ENCODE measurements at places on chromosomes 6 and 20. TPM values are rescaled to one million over a fixed set of nuclear protein-coding genes. Genes with fewer than 3 reads are reported as not detected.

DNA sequence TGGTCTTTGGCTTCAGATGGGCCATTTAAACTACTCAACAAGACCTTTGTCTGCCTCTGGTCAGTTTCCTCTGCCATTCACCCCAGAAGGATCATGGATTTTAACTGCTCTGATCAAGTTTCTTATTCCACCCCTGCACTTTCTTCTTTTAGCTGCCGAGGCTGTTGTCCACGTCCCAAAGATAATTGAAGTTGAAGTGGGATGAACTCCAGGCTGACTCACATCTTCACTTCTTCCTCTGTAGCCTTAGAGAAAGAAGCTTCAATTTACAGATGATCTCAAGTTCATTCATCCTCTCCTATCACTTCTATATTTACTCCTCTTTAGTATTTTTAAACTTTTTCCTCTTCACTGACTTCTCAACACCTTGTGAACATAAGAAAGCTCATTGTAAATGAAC lies 651.6 kb downstream of the UTRN start:
- peaks cover 4% of the 10 kb centered on the region for H3K27me3 ChIP-seq
- H3K4me1 ChIP-seq = no peaks in the 10 kb centered on the region
- no peak overlapping the region for H3K27ac ChIP-seq
- peaks cover 3% of the 10 kb centered on the region for H3K36me3 ChIP-seq

- H3K27ac ChIP-seq = no peak overlapping the region
- no peak overlapping the region for H3K4me3 ChIP-seq
- peaks cover 2% of the 10 kb centered on the region for H3K27me3 ChIP-seq
- H3K36me3 ChIP-seq = no peaks in the 10 kb centered on the region
These were observed 13.2 kb downstream of the CCN2 start for GRCh38 chr6:131937703-131938631.

DNA sequence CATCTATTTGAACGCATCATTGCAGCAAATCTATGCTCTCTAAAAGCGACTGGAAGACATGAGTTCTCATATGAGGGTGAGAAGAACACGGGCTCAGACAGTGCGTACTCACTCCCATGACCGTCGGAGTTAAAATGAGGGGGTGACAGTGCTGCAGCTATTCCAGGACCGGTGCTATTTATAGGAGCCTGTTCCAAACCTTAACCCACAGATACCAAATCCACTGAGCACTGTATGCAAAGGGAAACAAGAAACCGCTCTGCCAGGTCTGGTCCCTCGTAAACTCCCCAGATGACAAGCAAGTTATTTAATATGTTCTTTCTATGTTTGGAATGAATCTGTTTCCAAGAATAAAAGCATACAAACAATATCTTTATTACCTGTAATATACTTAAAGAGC lies 22.9 kb downstream of the PPP1R3G start:
- no peak overlapping the region for H3K27ac ChIP-seq
- no peaks in the 10 kb centered on the region for H3K36me3 ChIP-seq
- H3K4me3 ChIP-seq = no peak overlapping the region
- no peak for DNase-seq

GRCh38 chr6:116030770-116031169 lies 29.9 kb downstream of the FRK start:
- peaks cover 9% of the 10 kb centered on the region for H3K27me3 ChIP-seq
- H3K36me3 ChIP-seq = no peaks in the 10 kb centered on the region
- DNase-seq = no peak
- no peak overlapping the region for H3K27ac ChIP-seq
- no peak overlapping the region for H3K4me3 ChIP-seq

GRCh38 chr6:53014063-53014462 lies 19.0 kb upstream of the GSTA4 start:
- no peaks in the 10 kb centered on the region for H3K27me3 ChIP-seq
- no peak overlapping the region for H3K27ac ChIP-seq
- peaks cover 13% of the 10 kb centered on the region for H3K36me3 ChIP-seq
- DNase-seq = no peak

DNA sequence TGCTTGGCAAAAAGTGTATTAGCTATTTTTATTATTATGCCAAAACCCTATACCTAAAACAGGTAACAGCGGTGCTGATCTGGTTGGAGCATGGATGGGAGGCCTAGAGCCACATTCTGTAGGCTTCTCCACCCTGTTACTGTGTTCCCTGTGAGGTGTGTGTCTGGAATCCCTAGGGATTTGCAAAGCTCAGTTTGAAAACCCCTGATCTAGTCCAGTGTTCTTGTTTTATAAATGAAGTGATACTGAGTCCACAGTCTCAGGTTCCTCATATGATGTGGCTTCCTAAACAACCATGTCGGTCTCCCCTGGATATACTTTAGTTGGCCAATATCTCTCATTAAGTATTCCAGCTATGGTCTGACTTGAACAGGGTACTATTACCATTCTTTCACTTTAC lies 16.3 kb downstream of the ACSS2 start:
- H3K27me3 ChIP-seq = no peaks in the 10 kb centered on the region
- H3K27ac ChIP-seq = no peak overlapping the region
- peaks cover 13% of the 10 kb centered on the region for H3K36me3 ChIP-seq
- no peak for DNase-seq
- peaks cover 35% of the 10 kb centered on the region for H3K4me1 ChIP-seq
- no peak overlapping the region for H3K4me3 ChIP-seq

- H3K27ac ChIP-seq = no peak overlapping the region
- no peak overlapping the region for H3K4me3 ChIP-seq
- no peaks in the 10 kb centered on the region for H3K36me3 ChIP-seq
- H3K27me3 ChIP-seq = no peaks in the 10 kb centered on the region
- DNase-seq = no peak
- H3K4me1 ChIP-seq = no peaks in the 10 kb centered on the region
These were observed 101.0 kb upstream of the NXT1 start for GRCh38 chr20:23249541-23249940.

GRCh38 chr6:69368613-69369012 lies 428.2 kb downstream of the LMBRD1 start:
- H3K4me3 ChIP-seq = no peak overlapping the region
- H3K27me3 ChIP-seq = no peaks in the 10 kb centered on the region
- no peaks in the 10 kb centered on the region for H3K4me1 ChIP-seq
- H3K27ac ChIP-seq = no peak overlapping the region
- DNase-seq = no peak
- no peaks in the 10 kb centered on the region for H3K36me3 ChIP-seq

DNA sequence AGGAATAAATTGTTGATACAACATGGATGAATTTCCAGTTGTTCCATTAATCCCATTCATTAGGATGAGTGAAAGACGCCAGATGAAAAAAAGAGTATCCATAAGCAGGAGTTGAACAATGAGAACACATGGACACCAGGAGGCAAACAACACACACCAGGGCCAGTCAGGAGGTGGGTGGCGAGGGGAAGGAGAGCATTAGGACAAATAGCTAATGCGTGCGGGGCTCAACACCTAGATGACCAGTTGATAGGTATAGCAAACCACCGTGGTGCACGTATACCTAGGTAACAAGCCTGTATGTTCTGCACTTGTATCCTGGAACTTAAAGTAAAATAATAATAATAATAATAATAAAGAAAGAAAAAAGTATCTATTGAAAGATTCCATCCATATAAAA lies 11.1 kb downstream of the PCED1A start:
- peaks cover 2% of the 10 kb centered on the region for H3K36me3 ChIP-seq
- no peak overlapping the region for H3K4me3 ChIP-seq
- H3K27me3 ChIP-seq = peaks cover 43% of the 10 kb centered on the region
- H3K4me1 ChIP-seq = peaks cover 20% of the 10 kb centered on the region

- no peaks in the 10 kb centered on the region for H3K36me3 ChIP-seq
- H3K27me3 ChIP-seq = peaks cover 38% of the 10 kb centered on the region
- peak; percentile 14 for DNase-seq
- H3K4me1 ChIP-seq = no peaks in the 10 kb centered on the region
- H3K27ac ChIP-seq = no peak overlapping the region
- no peak overlapping the region for H3K4me3 ChIP-seq
These were observed 63.8 kb upstream of the GPR31 start for GRCh38 chr6:167221400-167222201.

DNA sequence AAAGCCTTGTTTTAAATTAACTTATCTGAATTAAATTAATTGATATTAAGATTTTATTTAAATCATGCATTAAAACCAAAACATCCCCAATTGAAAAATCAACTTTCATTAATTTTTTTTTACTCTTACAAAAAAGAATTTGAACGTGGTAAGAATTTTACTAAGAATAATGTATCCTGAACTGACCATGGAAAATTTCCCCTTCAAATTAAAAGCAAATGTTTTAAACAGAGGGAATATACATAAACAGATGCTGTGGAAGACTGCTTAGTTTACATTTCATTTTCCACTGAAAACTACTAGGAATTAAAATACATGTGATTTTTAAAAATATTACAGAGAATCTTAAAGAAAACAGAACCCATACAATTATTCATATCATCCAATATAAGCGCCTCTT lies 2.3 kb downstream of the RNF24 start:
- no peak overlapping the region for H3K27ac ChIP-seq
- no peaks in the 10 kb centered on the region for H3K27me3 ChIP-seq
- DNase-seq = no peak
- peaks cover 9% of the 10 kb centered on the region for H3K36me3 ChIP-seq

GRCh38 chr6:111844376-111844775 lies 28.9 kb downstream of the FYN start:
- H3K27ac ChIP-seq = no peak overlapping the region
- H3K4me3 ChIP-seq = peak overlapping the region; percentile 67
- peaks cover 60% of the 10 kb centered on the region for H3K4me1 ChIP-seq
- H3K27me3 ChIP-seq = no peaks in the 10 kb centered on the region

GRCh38 chr20:62728028-62728780 lies 19.6 kb downstream of the NTSR1 start:
- peak overlapping the region; percentile 53 for H3K27ac ChIP-seq
- peaks cover 26% of the 10 kb centered on the region for H3K4me1 ChIP-seq
- H3K27me3 ChIP-seq = peaks cover 64% of the 10 kb centered on the region
- no peaks in the 10 kb centered on the region for H3K36me3 ChIP-seq
- DNase-seq = no peak
- H3K4me3 ChIP-seq = no peak overlapping the region

DNA sequence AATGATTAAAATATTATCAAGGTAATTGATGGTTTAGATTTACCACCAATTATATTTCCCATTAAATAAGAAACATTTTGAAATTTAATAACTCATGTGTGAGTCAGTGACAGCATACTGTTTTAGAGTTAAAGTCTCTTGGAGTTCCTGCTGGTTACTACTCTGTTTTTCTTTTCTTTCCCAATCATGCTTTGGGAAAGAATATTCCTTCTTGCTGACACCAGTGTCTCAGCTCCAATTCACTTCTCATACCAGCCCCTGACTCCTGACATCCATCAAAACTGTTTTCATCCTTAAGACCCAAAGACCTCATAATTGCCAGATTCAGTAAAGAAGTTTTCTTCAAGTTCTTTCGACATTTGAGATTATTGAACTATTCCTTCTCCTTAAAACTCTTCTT lies 50.3 kb downstream of the AIG1 start:
- H3K4me1 ChIP-seq = no peaks in the 10 kb centered on the region
- H3K36me3 ChIP-seq = no peaks in the 10 kb centered on the region
- H3K4me3 ChIP-seq = no peak overlapping the region
- no peak overlapping the region for H3K27ac ChIP-seq

DNA sequence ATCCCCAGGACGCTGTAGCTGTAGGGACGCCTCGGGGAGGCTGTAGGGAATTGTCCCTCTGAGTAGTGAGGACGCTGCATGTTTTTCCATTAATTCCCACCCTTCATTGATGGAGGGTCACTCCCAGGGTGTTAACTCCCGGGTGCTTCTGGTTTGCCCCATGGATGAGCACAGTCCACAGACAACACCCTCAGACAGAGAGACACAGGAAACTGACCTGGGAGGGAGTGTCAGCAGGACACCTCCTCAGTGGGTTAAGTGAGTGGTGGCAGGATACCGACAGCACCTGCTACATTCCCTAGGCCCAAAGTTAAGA lies 53.5 kb downstream of the LINC00237 start:
- no peak overlapping the region for H3K4me3 ChIP-seq
- DNase-seq = no peak
- H3K36me3 ChIP-seq = no peaks in the 10 kb centered on the region
- peaks cover 27% of the 10 kb centered on the region for H3K27me3 ChIP-seq
- no peaks in the 10 kb centered on the region for H3K4me1 ChIP-seq
- H3K27ac ChIP-seq = no peak overlapping the region

GRCh38 chr6:17899491-17899890 lies 87.9 kb downstream of the KIF13A start:
- peaks cover 18% of the 10 kb centered on the region for H3K27me3 ChIP-seq
- H3K4me3 ChIP-seq = no peak overlapping the region
- H3K36me3 ChIP-seq = peaks cover 2% of the 10 kb centered on the region
- H3K27ac ChIP-seq = no peak overlapping the region

DNA sequence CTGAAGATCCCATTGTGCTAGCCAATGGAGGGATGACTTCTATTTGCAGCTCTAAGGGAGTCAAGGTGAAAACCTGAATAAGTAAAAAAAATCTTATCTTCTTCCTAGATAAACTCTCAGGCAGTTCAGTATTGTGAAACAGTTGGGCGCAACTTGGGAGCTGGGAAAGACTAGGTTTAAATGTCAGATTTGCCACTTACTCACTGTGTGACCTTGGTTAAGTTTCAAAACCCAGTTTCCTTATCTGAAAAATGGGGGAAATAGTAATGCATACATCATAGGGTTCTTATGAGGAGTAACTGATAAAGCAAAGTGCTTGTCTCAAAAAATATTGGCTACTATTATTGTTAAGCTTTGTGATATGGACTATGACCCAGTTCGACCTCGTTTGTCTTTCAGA lies 88.8 kb downstream of the CD83 start:
- DNase-seq = no peak
- no peaks in the 10 kb centered on the region for H3K27me3 ChIP-seq
- H3K36me3 ChIP-seq = no peaks in the 10 kb centered on the region

GRCh38 chr6:15872241-15873103 lies 209.6 kb upstream of the DTNBP1 start:
- no peak for DNase-seq
- peaks cover 9% of the 10 kb centered on the region for H3K4me1 ChIP-seq
- no peak overlapping the region for H3K27ac ChIP-seq
- H3K4me3 ChIP-seq = no peak overlapping the region

Gene MCHR2
- total RNA-seq = not detected

Gene CD93
- 1.6 TPM for total RNA-seq

Gene OLIG3
- 0.94 TPM for total RNA-seq

Gene RPN2
- 148 TPM for total RNA-seq

Gene LTA
- total RNA-seq = 70.0 TPM

Gene KIAA1755
- total RNA-seq = not detected

Gene COL11A2
- total RNA-seq = 0.79 TPM

Gene MAP7
- 0.59 TPM for total RNA-seq

Gene NANP
- 5.9 TPM for total RNA-seq

Gene PGBD1
- total RNA-seq = 4.2 TPM

Gene EYA2
- not detected for total RNA-seq

Gene ZC2HC1B
- 0.23 TPM for total RNA-seq

Gene LY6G6F
- not detected for total RNA-seq

Gene HLA-DOA
- total RNA-seq = 11.8 TPM
